ENCODE measurements at places on chromosomes 6 and 20. TPM values are rescaled to one million over a fixed set of nuclear protein-coding genes. Genes with fewer than 3 reads are reported as not detected.

TAGAP gene
- total RNA-seq = 1.4 TPM

CARMIL1 gene
- 30.4 TPM for total RNA-seq

TRAPPC3L gene
- total RNA-seq = not detected

GPR6 gene
- total RNA-seq = not detected

CCR6 gene
- not detected for total RNA-seq

EPPIN gene
- total RNA-seq = not detected

LAMP5 gene
- total RNA-seq = 4.8 TPM

BMP2 gene
- total RNA-seq = 5.3 TPM

ZNF335 gene
- total RNA-seq = 13.9 TPM

SCRT2 gene
- total RNA-seq = 2.0 TPM

All from occipital lobe (tissue), 3 donors.